ENCODE measurements at places on chromosomes 4 and X.
A peak's percentile ranks its signal among the peaks of the same experiment; 100 is the strongest.

DNA sequence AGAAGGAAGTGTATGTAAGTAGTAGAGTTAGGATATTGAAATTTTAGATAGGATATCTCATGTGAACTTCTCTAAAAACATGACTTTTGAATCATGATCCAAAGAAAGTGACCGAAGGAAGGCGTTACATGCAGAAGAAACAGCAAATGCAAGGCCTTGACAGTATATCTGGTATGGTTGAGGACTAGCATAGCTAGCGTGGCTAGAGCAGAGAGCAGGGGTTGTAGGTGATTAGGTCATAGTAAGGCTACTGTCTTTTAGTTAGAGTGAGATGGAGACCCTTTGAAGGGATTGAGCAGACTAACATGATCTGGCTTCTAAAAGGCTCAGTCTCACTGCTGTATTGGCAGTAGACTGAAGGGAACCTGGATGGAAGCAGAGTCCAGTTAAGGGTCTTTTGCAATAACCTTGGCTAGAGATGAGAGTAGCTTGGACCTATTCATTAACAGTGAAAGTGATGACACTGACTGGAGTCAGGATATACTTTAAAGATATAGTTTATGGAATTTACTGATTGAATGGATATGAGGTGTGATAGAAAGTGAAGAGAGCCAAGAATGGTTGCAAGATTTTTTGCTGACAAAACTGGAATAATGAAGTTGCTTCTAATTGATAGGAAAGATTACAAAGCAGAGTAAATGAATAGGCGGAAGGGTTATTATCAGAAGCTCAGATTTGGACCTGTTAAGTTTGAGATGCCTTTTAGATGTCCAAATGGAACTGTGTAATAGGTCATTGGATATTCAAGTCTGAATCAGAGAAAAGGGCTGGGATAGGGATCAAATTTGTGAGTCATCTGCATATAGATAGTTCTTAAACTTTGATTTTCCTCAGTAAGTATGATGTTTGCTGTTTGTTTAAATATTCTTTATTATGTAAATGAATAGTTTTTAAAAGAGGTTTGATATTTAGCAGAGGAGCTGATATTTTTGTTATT lies 59.8 kb downstream of the MRPL1 start:
- DNase-seq: no peak

GRCh38 chr4:48570646-48571220 lies 80.7 kb downstream of the ZAR1 start:
- DNase-seq: no peak

DNA sequence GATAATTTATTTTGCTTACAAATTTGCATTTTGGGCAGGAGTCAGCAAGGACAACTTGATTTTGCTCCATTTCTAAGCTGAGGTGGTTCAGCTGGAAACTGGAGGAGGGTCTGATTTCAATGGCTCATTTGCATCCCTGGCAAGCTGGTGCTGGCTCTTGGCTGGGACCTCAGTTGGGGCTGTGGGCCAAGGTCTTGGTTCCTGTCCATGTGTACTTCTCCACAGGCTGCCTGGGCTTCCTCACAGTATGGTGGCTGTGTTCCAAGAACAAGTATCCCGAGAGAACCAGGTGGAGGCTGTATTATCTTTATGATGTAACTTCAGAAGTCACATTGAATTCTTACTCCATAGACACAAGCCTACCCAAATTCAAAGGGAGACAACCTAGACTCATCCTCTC lies 77.0 kb upstream of the STX18 start:
- no peak for DNase-seq

DNA sequence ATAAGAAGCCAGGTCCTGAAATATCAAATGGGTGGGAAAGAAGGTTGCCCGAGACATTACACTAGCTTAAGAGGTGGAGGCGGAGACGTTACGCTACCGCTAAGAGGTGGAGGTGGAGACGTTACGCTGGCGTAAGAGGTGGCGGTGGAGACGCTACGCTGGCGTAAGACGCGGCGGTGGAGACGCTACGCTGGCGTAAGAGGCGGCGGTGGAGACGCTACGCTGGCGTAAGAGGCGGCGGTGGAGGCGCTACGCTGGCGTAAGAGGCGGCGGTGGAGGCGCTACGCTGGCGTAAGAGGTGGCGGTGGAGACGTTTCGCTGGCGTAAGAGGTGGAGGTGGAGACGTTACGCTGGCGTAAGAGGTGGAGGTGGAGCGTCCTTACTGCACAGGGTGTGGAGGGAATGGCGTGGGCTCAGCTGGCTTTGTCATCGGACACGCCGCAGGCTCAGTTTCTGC lies 12.8 kb downstream of the CYP4V2 start:
- DNase-seq: no peak

GRCh38 chr4:79852305-79852730 lies 220.7 kb downstream of the ANTXR2 start:
- DNase-seq: no peak

- DNase-seq: no peak
These were observed 64.7 kb downstream of the SMAD1 start for GRCh38 chr4:145546175-145546915.

DNA sequence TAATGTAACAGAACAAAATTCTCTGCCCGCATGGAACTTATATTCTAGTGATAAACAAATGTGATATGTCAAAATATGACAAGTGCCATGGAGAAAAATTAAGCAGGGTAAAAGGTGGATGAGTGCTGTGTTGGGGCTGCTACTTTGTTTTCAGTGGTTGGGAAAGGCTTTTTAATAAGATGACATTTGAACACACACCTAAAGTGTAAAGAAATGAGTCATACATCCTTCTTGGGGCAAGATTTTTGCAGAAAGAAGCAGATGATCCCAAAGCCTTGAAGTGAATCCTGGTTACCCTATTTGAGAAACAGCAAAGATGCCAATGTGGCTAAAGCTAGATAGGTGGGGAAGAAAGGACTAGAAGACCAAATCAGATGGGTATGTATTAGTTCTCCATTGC lies 564.1 kb downstream of the INPP4B start:
- no peak for DNase-seq

DNA sequence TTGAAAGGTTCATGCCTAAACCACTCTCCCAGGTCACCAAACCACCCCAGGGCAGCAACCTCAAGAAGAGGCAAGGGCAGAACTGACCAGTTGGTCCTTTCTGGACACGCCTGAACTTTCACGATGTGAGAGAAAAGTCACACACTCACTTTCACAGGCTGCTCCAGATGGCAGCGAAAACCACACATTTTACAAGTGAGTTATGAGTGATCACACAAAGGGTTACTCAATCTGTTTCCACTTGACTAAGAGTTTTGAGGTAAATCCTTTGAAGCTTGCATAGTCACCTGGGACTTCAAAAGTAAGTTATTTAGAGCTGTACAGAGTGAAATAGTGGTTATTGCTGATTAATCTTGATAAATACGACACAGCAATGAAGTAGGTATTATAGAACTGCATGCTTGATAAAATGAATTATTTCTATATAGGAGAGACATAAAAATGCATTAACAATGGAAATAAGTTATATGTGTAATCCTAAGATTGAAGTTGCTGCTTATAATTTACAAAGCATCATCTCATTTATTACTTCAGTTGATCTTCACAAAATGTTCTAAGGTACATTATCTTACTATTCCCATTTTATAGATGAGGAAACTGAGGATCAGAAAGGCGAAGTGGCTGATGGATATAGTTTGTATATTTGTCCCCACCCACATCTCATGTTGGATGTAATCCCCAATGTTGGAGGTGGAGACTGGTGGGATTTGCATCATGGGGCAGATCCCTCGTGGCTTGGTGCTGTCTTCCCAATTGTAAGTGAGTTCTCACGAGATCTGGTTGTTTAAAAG lies 103.0 kb upstream of the KLF3 start:
- DNase-seq: peak; percentile 10

GRCh38 chr4:127843704-127844600 lies 36.7 kb upstream of the PLK4 start:
- DNase-seq: no peak

DNA sequence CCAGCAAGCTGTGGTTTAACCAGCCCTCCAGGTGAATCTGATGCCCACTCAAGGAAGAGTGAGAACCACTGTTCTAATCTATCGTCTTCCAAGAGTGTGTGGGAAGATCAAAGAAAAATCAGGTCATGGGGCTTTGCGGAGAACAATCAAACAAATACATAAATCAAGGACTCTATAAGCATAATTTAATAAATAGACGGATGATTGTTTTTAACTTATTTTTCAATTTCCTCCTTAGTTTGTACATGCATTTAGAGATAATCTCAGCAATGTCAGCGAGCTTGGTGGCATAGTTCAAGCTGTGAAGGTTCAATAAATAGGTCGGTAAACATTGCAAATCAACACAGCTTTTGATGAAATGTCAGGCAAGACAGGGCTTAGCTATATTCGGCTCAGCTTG lies 84.9 kb downstream of the DMD start:
- no peak for DNase-seq

- DNase-seq: no peak
These were observed 38.3 kb downstream of the SUPT20HL1 start for GRCh38 chrX:24398766-24399165.

- no peak for DNase-seq
These were observed at the start of gene ZCCHC12 for GRCh38 chrX:118823263-118824172. ZCCHC12 (plus strand) TSS chrX:118823824; CDS start chrX:118825245, 1,421 bp downstream.

DNA sequence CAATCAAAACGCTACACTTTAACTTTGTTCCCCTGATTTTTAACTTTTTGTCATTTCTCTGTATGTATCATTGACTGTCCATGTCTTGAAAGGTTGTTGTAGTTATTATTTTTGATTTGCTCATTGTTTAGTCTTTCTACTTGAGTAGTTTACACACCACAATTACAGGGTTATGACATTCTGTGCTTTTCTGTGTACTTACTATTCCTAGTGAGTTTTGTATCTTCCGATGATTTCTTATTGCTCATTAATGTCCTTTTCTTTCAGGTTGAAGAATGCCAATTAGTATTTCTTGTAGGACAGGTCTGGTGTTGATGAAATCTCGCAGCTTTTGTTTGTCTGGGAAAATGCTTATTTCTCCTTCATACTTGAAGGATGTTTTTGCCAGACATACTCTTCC lies 89.2 kb upstream of the SH3RF1 start:
- no peak for DNase-seq

GRCh38 chr4:7761720-7762119 lies 177.9 kb downstream of the AFAP1 start:
- peak; percentile 13 for DNase-seq

- no peak for DNase-seq
These were observed 107.9 kb downstream of the ZNF827 start for GRCh38 chr4:145830699-145831098.

GRCh38 chrX:133781174-133781573 lies 204.2 kb downstream of the GPC3 start:
- no peak for DNase-seq

- no peak for DNase-seq
These were observed 274.3 kb upstream of the PPARGC1A start for GRCh38 chr4:24164054-24164693.

GRCh38 chrX:68584221-68584620 lies 63.2 kb upstream of the STARD8 start:
- no peak for DNase-seq

- DNase-seq: no peak
These were observed 174.1 kb downstream of the RBMX2 start for GRCh38 chrX:130575831-130576389.
